ENCODE measurements at places on chromosomes 5 and 9.

- no peak for DNase-seq
These were observed 16.1 kb upstream of the DRD1 start for GRCh38 chr5:175460126-175460525.

- no peak for DNase-seq
These were observed 24.9 kb upstream of the CSNK1G3 start for GRCh38 chr5:123486951-123487655.

- DNase-seq = no peak
These were observed 589.9 kb downstream of the DNAH5 start for GRCh38 chr5:13354611-13355010.

DNA sequence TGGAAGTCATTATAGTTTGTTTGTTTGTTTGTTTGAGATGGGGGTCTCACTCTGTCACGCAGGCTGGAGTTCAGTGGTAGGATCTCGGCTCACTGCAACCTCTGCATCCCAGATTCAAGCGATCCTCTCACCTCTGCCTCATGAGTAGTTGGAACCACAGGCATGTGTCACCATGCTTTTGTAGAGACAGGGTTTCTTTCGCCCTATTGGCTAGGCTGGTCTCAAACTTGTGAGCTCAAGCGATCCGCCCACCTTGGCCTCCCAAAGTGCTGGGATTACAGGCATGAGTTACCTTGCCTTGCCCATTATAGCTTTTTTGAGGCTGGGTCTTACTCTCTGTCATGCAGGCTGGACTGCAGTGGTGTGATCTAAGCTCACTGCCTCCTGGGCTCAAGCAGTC, 28.8 kb downstream of the NSD1 start:
- DNase-seq = no peak

GRCh38 chr5:25427240-25427639, 782.5 kb upstream of the CDH10 start:
- DNase-seq = no peak

GRCh38 chr5:74420947-74421346, 219.6 kb downstream of the ENC1 start:
- no peak for DNase-seq

DNA sequence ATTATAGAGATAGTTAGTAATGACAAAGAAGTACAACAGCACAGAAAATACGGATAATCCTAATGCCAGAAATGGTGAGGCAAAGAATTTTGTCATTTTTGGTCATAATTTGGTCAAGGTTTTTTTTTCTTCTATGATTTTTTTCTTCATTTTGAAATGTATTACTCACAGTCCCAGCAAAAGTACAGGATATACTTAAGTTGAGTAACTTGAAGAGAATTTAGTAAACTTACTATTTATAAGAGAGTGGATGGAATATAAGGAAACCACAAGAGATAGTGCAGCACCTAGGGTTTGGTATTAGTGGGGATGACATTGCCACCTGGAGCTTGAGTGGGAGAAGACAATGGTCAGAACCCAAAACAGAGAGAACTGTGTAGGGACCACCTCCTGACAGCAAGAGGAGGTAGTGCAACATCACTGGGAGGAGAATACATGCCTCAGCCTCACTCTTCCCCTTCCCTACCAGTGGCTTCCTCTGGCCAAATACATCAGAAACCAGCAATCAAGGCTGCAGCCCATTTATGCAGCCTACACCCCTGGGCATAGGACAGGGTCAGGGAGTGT, 434.5 kb upstream of the TRPC7 start:
- no peak for DNase-seq

DNA sequence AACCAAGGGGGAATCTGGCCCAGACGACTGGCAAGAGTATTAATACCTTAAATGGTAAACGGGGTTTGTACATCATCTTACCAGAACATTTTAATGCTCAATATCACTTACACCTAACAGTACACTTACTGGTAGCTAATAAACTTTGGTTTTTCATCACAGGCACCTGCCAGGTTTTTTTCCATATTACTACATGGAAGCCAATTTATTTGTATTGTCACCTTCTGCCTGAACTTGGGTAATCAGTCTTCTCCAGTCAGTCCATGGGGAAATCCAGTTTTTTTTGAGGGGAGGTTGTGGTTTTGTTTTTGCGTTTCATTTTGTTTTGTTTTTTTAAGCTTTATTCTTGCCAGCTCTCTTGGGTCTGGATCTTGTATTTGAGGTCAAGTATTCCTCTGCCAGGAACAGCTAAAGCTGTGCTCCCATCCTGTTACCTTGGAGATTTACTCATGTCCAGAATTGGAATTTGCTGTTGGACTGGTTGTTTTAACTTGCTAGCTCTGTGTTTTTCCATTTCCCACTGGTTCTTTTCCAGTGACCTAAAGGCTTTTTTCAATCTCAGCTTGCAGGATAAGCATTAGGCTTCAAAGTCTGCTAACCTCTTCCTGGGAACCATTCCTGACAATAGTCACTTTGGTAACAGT, 11.1 kb upstream of the NADK2 start:
- DNase-seq = no peak

DNA sequence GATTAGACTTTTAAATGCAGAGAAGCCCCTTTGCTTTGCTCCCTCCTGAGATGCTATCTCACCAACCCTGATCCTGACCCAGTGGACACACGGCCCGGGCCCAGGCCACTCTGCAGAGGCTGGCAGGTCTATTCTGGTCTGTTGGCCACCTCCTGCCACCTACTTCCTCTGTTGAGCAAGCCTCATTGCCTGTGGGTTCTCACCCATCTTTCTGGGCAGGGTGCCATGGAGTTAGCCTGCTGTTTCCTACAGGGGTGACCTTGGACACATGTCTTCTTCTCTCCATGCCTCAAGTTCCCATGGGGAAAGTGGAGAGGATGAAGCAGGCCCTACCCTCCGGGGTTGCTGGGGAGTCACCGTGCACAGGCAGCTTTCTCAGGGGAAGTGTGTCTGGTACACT, 266.2 kb upstream of the IRX1 start:
- no peak for DNase-seq

- no peak for DNase-seq
These were observed 236.6 kb downstream of the PSAT1 start for GRCh38 chr9:78533500-78533899.

DNA sequence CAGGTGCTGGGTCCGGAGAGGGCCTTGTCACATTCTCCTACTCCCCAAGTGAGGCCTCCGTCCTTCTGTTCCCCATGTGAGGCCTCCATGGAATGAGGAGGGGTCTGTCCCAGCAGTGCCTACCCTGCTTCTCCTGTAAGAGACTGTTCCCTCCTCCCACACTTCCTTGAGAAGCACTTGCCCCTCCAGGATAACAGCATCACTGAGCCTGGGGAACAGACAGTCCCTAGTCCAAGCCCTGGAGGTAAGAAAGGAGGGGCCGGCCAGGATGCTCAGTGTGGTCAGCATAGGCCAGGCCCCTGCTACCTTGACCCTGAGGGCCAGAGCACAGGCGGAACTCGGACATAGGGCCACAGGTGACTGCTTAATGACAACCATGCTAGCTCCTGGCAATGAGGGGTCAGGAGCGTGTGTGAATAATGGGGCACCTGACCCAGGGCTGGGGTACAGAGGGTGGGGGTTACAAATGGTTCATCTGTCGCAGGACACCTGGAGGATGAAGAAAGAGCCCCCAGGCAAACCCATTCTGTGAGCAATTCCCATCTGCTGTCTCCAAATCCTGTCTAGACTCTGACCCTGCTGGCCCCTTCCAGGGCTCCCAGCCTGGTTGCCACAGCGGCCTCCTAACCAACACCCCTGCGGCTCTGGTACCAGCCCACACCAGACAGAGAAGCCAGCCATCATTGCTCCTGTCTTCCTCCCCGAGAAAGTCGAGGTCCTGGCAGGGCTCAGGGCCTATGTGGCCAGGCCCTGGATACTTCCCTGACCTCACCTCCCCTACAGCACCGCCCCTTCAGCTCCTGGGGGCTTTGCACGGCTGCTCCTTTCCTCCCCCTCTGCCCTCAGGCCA, 20.3 kb downstream of the RALGDS start:
- no peak for DNase-seq

DNA sequence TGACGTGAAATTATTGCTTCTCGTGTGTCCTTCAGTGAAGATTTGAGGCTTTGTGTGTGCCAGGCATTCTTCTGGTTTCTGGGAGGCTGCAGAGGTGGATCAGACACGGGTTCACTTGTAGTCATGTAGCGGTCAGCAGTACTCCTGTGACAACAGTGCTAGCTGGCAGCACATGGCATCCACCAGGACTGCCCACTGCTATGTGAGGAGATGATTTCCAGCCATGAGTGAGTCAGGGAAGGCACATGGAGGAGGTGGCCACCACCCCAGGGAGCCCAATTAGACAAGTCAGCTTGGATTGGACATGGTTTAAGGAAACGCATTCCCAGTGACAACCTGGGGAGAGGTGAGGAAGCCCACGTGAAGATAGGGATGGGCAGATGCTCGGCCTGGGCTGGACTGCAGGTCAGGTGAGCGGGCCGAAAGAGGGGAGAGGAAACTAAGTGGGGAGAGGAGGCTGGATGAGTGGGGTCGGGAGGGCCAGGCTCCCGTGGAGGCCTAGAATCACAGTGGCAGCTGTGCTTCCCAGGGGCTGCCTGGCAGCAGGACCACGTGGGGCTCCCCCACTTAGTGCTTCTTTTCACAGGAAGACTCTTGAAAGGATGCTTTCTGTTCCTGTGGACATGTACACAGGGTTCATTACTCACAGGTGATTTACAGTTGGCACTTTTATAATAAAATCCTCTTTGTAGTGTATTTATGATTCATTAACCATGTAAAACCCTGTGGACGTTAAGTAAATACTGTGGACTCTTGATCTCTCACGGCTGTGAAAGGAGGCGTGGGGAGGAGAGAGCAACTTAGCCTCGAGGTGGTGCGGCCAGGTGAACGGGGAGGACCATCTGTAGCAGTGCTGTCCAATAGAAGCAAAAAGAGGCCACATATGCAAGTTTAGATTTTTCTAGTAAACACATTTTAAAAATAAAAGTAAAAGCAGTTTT, 80.0 kb upstream of the OTULINL start:
- DNase-seq = no peak

- no peak for DNase-seq
These were observed 113.1 kb downstream of the PSD2 start for GRCh38 chr5:139908749-139909148.

DNA sequence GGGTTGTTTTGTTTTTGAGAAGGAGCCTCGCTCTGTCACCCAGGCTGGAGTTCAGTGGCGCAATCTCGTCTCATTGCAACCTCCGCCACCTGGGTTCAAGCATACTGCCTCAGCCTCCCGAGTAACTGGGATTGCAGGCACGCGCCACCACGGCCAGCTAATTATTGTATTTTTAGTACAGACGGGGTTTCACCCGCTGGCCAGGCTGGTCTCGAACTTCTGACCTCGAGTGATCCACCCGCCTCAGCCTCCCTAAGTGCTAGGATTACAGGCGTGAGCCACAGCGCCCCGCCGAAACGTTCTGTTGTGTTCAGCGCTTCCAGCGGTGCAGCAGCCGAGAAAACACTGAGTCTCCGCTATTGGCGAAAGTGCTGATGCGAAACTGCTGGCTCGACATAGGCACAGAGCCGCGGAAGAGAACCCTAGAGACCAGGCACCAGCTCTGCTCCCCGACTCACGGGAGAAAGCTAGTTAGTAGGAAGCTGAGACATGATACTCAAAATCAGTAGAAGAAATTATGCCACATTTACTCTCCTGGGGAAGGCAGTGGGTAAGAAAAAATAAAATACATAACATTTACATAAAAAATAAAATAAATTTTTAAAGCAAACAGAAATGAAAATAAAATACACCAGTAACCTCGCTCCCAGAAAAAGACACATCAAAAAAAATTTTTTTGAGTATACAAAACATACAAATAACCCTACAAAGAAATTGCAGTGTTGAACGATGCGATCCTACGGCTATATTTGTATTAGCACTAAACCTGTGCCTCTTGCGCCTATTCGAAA, 31.6 kb downstream of the ANXA2R start:
- DNase-seq = no peak

DNA sequence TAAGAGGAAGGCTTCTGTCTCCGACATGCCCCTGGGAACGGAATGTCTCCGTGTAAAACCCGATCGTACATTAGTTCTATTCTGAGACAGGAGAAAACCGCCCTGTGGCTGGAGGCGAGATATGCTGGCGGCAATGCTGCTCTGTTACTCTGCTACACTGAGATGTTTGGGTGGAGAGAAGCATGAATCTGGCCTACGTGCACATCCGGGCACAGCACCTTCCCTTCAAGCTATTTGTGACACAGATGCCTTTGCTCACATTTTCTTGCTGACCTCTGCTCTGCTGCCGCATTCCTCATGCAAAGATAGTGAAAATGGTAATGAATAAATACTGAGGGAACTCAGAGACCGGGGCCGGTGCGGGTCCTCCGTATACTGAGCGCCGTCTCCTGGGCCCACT, 2.2 kb upstream of the DPP7 start:
- no peak for DNase-seq

- DNase-seq = no peak
These were observed 38.3 kb upstream of the FBXW11 start for GRCh38 chr5:172044631-172045314.

- no peak for DNase-seq
These were observed 47.6 kb downstream of the ANGPTL2 start for GRCh38 chr9:127074561-127075548.

DNA sequence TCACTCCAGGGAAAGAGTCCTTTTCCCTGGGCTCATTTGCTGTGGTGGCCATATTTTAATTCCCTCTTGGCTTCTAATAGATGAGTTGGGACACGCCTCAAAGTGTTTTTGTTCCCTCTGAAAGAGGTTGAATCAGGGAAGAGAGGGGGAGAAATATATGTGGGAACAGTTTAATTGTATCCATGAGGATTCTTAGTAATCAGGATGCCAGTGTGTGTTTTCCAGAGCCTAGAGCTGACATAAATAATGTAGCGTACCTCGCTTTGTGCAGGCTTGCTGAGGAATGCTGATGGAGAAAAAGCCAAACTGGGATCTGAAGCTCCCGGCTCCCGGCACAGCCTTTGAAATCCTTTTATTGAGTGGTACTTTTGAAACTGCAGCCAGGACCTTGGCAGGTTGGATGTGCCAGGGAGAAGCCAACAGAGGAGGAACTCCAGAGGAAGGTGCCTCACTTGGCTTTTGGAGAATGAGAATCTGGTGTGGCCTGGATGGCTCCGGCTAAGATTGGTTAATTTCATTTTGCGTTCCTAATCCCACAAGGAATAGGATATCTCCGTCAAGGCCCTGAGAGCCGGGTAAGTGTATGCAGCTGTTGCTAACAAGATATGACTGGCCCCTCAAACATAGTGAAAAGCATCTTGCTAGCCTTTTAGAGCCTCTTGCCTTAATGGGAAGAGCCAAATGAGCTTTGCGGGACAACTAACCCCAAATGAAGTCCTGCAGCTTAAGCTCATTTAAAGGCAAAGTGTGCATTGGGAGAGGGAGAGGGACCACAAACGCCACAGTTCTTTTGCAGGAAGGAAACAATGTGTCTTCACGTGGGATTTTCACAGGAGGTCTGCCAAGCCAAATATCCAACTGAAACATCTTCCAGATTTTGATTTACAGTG, 471.1 kb upstream of the WWC1 start:
- DNase-seq = no peak

- peak; percentile 56 for DNase-seq
These were observed 626.5 kb upstream of the ZNF608 start for GRCh38 chr5:125372694-125373631.

GRCh38 chr9:121807823-121808278, 156.4 kb downstream of the DAB2IP start:
- DNase-seq = no peak

- no peak for DNase-seq
These were observed 33.0 kb downstream of the GADD45G start for GRCh38 chr9:89637787-89638186.

- no peak for DNase-seq
These were observed 54.1 kb downstream of the RASGEF1C start for GRCh38 chr5:180154821-180155364.

GRCh38 chr9:6984941-6985578, 227.3 kb downstream of the KDM4C start:
- DNase-seq = no peak
